ENCODE measurements at places on chromosomes 4 and X. TPM values are rescaled to one million over a fixed set of nuclear protein-coding genes. Genes with fewer than 3 reads are reported as not detected.

PRPS2 gene
- 126 TPM for polyA plus RNA-seq

MRFAP1L1 gene
- polyA plus RNA-seq = 131 TPM

MTNR1A gene
- 1.3 TPM for polyA plus RNA-seq

DCAF4L1 gene
- polyA plus RNA-seq = 0.05 TPM

- DNase-seq = no peak
Measured at GRCh38 chr4:102524691-102525090, 23.5 kb downstream of the NFKB1 start.

DNA sequence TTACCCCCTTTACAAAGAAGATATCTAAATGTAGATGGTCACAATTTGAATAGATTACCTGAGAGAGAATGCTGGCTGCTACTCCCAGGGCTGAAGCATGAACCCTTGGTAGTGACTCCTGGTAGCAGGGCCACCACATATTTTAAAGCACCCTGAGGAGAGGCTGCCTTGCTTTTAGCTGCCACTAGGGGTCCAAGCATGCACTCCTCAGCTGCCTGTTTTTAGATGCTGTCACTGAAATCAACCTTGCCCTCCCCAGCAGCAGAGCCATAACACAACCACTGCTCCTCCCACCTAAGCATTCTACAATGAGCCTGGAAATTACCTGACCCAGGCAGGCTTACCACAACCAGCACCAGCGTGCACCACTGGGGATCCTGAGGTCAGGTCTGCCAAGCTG, 850.9 kb downstream of the FAM133A start:
- DNase-seq = no peak

DNA sequence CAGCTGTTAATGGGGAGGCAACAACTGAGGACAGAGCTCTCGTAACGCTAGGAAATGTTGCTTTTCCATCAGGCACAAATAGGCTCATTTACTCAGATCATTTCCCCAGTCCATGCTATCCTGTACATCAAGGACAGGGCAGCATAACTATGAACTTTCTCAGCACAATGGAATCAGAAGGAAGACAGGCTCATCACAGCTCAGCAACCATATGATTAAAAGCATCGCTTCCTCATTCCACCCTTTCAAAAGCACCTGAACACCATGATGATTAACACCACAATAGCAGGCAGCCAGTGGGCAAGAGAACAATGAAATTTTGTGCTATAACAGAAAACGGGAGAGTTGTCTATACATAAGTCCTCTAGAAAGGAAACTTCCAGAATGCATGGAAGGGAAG, 297.8 kb downstream of the ZNF674 start:
- no peak for DNase-seq

- DNase-seq = no peak
Measured at GRCh38 chr4:185915271-185915670, 103.3 kb upstream of the SORBS2 start.

GRCh38 chr4:174928575-174929253, 10.6 kb downstream of the ADAM29 start:
- DNase-seq = no peak

- no peak for DNase-seq
Measured at GRCh38 chr4:88522702-88523324, 763 bp downstream of the PYURF start.

DNA sequence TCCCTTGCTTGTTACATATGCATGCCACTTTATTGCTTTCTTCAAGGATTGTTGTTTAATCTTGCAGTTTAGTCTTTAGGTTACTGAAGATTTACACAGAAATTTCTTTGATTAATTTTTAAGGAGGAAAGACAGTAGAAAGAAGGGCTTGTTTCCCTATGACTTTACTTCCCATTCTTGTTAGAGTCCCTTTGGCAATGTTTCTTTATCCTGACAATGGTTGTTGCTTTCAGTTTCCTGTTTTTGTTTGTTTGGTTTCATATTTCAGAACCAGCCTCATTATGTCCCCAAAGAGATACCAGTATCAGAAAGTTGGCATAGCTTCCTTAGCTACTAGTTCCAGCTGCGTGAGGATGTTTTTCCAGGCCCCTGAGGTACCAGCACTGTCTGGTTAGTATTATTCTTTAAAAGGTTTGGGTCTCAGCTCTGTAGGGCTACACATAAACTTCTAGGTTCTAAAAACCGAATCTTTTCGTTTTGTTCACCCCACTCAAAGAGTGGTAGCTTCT, 61.3 kb upstream of the UNC5C start:
- DNase-seq = no peak

- no peak for DNase-seq
Measured at GRCh38 chr4:74549936-74550335, 105.0 kb downstream of the AREG start.

DNA sequence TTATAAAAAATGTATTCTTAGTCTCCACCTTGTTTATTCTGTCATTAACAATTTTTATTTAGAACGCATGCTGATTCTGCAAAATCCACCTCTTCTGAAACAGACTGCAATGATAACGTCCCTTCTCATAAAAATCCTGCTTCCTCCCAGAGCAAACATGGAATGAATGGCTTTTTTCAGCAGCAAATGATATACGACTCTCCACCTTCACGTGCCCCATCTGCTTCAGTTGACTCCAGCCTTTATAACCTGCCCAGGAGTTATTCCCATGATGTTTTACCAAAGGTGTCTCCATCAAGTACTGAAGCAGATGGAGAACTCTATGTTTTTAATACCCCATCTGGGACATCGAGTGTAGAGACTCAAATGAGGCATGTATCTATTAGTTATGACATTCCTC, 75.6 kb upstream of the SMARCA5 start:
- DNase-seq = no peak

DNA sequence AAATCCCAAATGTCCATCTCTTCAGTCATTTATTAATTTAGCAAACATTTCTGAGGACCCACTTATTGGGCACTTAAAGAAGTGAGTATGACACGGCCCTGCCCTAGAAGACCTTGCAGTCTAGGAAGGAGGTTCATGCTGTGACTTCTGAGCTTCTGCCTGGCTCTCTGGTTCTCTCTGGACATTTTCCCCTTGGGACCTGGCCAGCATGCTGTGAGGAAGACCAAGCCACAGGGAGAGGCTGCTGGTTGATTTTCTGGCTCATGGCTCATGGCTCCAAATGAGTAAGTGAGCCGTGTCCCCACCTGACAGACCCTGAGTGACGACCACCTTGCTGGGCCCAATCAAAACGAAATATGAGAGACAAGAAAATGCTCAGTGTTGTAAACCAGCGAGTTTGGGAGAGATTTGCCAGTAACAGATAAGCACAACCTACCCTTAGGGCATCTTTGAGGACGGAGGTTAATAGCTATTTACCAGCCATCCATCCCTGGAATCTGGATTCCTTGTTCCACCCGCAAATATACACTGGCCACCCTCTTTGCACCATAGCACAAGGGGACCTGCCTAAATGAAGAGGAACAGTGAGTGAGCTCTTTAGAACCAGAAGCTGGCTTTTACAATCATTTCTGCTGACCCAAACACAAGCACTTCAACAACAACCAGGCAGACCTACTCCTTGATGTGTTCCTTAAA, 876 bp downstream of the MPP1 start:
- no peak for DNase-seq

DNA sequence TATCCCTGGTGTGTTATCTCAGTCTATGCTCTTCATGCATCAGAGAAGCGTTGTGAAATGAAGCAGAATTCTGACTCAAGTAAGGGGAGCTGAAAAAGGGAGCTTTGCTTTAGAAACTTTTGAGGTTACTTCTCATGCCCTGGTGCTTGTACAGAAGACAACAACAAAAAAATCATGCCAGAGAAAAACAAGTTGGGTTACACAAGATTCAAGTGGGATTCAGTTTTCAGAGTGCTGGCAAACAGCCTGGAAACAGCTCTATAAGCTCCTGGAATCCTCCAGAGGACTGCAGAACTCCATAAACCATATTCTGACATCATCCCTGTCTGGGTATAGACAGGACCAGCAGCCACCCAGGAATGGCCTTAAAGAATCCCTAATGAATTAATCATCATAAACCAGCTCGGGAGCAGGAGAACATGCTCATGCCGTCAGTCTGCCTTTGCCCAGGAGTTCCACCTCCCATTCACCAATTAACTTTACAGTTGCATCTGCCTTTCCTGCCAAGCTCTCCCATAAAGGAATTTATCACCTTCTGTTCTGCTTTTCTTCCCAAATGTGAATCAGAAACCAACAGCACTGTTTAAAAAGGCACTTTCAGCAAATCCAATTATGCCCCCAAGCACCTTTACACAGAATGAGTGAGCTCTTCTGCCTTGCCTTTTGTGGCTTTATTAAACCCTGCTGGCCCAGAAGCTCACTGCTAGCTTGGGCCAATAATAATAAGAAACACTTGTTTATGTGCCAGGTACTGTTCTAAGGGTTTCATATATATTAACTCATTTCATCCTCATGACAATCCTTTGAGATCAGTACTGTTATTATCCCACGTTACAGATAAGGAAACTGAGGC, 54.5 kb upstream of the FBXW7 start:
- DNase-seq = no peak

DNA sequence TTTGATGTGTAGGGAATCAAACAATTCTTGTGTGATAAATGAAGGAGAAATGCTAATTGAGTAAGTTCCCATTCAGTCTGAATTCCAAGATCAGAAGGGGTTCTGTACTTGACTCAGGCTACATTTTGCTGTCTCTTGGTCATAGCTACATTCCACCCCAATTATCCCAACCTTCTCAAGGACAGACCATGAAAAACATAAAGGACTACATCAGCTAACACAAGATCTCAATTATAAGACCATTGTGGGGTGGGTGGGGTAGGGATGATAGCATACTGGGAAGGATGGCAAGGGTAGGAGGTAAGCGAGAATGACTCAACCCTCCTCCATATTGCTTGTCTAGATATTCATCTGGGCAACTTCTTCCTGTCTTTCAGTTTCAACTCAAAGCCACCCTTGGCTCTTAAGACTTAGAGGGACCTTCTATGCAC, 87.4 kb upstream of the ETNPPL start:
- no peak for DNase-seq

Data from left renal pelvis (tissue), 4 donors.